ENCODE measurements at places on chromosomes 2 and 18. TPM values are rescaled to one million over a fixed set of nuclear protein-coding genes. Genes with fewer than 3 reads are reported as not detected.

DNA sequence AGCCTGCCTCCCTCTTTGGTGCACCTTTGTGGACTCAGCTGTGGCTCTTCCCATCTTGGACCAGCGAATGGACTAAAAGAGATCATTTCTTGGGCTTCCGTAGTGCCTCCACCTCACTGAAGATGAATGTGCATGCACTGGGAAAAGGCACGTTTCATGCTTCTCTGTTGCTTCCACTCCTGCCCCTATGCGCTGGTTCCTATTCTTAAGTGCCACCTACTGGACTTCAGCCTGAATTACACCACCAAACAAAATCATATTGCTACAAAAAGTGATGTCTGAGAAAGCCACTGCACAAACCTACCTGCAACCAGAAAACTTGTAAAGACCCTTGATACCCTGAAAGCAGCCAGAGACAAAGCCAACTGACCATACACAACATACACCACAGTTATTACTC, 695.6 kb downstream of the TSN start:
- peak; percentile 23 for DNase-seq

- no peak for DNase-seq
Observed at GRCh38 chr2:41917587-41917986, 130.2 kb upstream of the PKDCC start.

DNA sequence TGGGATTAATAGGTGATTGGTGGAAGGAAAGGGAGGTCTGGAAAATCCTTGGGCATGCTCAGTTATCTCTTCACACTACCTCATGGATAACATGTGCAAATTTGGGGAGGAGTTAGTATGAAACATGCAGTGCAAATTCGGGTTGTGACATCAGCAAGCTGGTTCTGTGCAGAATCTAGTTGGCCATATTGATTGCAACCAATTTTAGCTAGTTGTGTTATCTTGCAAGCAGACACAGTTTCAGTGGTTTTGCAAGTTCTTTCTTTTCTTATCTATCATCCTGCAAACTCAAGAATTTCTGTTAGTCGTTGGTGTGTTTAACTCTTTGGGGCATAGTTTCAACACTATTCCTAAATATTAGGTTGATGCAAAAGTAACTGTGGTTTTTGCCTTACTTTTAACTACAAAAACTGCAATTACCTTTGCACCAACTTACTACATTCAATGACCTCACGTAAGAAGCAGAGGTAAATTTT, 135.4 kb downstream of the PTH2R start:
- no peak for DNase-seq

DNA sequence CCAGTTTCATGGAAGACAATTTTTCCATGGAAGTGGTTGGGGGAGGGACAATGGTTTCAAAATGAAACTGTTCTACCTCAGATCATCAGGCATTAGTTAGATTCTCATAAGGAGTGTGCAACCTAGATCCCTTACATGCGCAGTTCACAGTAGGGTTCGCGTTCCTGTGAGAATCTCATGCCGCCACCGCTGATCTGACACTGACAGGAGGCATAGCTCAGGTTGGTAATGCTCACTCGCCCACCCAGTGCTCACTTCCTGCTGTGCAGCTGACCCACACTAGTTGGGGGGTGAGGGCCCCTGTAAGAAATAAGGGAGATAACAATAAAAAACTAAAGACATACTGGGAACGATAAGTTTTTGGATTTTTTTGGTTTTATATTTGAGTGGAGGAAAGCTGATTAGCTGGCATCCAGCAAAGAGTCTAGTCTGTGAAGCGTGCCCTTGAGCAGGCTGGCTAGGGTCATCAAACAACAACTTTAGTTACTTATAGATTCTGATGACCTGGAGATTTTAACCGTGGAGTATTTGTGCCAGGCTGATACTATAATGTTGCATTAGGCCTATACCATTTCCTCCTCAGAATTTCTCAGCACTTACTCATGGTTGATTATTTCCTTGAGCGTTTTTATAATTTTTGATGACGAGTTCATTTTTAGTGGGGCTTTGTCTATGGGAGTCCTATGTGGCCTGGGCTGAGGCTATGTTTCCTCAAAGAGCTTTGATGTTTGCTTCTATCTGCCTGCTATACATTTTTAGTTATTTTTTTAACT, 6.3 kb upstream of the MCFD2 start:
- no peak for DNase-seq

DNA sequence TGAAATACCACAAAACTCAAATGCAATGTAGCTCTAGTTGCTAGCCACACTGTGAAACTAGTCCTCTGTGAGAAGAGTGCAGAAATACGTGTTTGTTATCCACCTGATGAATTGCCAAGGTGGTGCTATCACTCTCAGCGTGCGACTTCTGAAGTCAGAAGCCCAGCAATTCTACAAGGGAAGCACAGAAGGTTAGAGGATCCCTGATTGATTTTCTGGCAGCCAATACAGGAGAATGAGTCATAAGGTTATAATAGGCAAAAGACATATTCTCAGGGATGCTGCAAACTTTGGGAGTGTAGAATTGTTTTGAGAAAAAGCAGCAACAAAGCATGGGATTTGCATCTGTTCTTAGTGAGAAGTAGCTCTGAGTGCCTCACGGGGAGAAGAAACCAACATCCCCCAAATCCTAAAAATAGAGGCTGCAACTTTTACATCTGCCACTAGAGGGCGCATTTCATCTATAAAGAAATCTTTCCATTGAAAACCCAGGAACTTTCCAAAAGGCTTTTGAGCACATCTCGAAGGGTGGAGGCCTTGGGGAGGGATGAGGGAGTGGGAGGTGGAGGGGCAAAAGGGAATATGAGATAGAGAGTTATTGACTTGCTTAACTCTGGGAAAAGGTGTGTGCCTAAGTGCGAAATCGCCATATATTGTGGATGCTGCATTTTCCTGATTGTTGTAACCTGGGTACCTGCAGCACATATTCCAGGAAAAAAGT, 78.0 kb downstream of the TMEM182 start:
- DNase-seq = peak; percentile 17

- peak; percentile 54 for DNase-seq
Observed at GRCh38 chr2:98903767-98904485, 32.1 kb downstream of the CRACDL start.

DNA sequence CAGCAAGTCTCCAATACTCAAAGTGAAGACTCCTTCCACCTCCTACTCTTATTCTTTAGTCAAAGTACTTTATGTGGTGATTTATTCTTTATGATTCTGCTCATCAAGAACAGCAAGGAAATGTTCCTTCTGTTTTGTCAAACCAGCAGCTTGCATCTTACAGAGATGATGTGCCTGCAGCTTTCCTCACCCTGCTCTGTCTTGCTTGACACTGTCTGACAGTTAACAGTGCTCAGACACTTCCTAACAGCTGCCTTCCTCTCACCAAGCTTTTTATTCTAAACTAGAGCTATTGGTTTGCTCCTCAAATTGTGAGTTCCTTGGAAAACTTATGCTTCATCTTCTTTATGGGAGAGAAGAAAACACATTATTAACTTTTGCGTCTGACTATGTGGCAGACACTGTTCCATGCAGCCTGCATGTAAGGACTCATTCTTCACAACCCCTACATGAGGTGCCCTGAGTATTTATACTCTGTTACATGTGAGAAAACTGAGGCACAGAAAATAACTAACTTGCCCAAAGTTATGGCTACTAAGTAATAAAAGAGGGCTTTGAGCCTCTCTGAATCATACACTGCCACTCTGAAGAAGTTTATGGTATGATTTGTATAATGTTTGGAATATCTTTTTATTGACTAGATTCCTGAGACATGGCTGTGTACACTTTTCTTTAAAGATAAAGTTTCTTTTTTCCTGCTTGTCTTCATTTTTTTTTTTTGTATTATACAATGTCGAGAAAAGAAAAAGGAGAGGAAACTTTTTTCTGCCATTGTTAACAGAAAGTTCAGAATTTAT, 723.3 kb upstream of the DDX18 start:
- no peak for DNase-seq

DNA sequence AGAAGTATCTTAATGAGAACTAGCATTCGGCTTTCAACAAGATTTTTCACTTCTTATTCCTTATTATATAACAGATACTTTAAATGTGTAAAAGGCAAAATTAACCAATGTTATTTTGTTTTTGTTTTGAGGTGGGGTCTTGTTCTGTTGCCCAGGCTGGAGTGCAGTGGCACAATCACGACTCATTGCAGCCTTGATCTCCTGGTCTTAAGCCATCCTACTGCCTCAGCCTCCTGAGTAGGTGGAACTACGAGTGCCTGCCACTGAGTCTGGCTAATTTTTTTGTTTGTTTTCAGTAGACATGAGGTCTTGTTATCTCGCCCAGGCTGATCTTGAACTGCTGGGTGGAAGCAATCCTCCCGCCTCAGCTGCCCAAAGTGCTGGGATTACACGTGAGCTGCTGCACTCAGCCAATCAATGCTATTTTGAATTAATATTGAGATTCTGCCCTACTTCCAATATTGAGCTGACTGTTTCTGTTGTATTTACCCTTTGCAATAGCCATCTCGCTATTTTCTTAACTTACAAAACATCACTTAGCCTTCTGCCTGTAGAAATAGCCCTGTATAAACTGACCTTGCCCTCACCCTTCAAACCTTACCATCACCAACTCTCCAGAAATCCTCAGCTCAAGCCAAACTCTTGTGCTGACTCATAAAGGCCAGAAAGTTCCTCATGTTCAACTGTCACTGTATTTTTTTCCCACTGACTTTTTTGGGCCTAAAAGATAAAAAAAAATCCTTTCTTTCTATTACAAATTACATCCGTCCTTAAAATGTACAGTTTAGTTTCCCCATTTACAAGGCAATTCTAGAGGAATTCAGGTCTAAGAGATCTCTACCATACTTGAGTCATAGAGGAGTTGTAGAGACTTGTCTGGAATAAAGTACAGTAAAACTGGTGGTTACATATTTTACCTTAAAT, 94.3 kb downstream of the OLA1 start:
- no peak for DNase-seq

DNA sequence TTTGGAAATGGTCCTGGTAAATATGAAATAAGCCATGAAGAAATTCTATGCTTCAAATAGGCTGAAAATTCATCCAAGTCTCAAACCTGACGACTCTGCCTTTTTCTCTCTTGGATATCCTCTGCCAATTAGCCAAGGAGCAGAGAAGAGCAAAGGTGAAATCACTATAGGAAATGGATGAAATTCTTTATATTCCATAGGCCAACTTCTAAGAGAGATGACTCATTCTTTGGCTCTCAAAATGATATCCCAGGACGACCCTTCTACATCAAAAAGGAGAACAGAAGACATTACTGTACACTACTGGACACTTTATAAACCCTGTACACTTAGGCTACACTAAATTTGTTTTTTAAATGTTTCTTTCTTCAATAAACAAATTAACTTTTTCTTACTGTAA, 22.7 kb downstream of the PDE1A start:
- DNase-seq = peak; percentile 55

Gene NT5DC4
- not detected for total RNA-seq

Gene OSR1
- total RNA-seq = 0.39 TPM

Gene CTAGE1
- not detected for total RNA-seq

All from dermis microvascular lymphatic vessel endothelial cell (primary cell).